EL (cell line): ENCODE measurements at places on chromosomes 5 and 9.

GRCh38 chr9:21996438-21996837, 1.8 kb downstream of the CDKN2B-AS1 start:
- no peak for DNase-seq

- no peak for DNase-seq
Measured at GRCh38 chr5:61333954-61334867, 2.2 kb downstream of the ZSWIM6 start.

DNA sequence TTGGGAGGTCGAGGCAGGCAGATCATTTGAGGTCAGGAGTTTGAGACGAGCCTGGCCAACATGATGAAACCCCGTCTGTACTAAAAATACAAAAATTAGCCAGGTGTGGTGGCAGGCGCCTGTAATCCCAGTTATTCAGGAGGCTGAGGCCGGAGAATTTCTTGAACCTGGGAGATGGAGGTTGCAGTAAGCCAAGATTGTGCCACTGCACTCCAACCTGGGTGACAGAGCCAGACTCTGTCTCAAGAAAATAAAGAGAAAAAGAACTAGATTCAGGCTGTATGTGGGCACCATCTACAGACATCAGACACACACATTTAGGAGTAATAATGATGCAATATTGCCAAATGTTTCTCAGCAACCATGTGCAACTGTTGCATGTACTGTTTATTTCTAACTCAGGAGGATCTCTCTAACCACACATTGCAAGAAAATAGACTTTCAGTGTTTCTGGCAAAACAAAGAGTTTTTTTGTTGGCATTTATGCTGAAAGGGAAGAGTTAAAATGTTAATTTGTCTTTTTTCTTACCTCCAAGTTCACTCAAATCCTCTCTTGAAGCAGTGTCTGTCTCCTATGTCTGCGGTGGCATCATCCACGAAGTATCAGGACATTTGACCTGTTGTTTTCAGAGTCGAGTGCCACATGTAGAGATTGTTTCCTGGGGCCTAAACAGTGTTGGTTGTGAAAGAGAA, 5.1 kb upstream of the ORM1 start:
- no peak for DNase-seq

DNA sequence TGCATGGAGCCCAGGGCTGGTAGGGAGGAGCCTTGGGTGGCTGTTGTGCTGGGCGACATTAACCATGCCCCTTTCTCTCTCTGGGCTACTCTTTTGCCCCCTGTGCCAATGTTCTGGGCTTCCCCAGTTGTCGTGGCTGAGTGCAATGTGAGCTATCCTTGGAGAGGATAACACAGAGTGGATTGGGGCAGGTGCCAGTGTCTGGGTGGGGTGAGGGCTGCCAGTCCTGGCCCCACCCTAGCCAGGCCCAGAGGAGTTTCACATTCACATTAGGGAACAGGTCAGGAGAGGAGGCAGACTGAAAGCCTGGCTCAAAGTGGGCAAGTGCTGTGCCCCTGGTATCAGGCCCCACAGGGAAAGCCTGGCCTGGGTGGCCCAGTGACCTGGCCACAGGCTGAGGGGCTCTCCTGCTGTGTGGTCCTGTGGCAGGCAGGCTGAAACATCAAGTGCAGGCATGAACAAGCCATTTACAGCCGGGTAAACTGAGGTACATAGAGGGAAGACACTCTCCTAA, 7.5 kb upstream of the NDST1 start:
- DNase-seq = no peak

- peak; percentile 17 for DNase-seq
Measured at GRCh38 chr5:175460126-175460525, 16.1 kb upstream of the DRD1 start.

DNA sequence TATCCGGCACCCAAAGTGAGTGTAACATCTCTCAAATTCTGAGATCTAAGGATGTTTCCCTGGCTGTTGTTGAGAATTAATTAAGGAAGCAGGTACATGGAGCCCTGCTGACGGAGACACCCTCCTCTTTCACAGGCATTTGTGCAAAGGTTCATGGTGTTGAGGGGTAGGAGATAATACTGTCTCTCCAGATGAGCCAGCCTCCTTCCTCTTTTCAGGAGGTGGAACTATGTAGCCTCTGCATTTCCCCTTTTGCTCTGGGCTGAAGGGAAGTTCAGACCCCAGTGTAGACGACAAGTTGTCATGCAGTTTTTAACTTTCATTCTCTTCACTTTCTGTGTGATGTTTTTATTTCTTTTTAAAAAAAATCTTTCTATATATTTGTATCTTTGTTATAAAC, 107.5 kb downstream of the GALNT10 start:
- no peak for DNase-seq

DNA sequence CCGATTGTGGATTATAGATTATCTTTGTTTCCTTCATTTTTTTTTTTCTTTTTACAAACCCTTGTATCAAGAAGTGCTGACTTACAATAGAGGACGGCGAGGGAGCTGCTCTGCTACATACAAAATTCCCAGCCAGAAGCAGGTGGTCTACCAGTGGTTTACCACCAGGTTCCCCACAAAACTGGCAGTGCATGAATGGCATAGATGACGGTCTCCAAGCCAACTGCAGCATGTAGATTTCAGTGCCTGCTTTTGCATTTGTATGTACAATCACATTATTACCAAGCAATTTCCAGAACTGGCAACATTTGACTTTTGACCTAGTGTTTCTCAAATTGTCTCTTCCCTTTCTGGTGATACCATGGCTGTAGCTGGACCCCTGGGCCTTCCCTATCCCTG, 84.0 kb downstream of the ACER2 start:
- DNase-seq = no peak

DNA sequence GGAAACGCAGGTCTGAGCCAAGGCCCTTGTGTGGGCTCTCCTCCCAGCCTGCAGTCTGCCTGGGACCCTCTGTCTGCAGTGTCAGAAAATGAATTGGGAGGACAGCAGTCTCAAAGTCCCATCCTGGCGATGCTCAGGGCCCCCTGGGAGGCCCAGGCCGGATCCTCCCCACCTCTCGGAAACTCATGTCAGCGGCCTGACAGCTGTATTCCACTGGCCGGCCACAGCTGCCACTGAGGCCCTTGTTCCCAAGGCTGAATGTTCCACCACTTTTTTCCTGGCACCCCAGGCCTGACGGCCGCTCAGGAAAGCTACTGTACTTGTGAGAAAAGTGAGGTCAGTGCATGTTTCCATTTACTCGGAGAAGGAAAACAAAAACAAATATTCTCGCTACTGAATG, 180.0 kb downstream of the FGF18 start:
- DNase-seq = no peak

- no peak for DNase-seq
Measured at GRCh38 chr5:13941468-13941867, 3.0 kb downstream of the DNAH5 start.

DNA sequence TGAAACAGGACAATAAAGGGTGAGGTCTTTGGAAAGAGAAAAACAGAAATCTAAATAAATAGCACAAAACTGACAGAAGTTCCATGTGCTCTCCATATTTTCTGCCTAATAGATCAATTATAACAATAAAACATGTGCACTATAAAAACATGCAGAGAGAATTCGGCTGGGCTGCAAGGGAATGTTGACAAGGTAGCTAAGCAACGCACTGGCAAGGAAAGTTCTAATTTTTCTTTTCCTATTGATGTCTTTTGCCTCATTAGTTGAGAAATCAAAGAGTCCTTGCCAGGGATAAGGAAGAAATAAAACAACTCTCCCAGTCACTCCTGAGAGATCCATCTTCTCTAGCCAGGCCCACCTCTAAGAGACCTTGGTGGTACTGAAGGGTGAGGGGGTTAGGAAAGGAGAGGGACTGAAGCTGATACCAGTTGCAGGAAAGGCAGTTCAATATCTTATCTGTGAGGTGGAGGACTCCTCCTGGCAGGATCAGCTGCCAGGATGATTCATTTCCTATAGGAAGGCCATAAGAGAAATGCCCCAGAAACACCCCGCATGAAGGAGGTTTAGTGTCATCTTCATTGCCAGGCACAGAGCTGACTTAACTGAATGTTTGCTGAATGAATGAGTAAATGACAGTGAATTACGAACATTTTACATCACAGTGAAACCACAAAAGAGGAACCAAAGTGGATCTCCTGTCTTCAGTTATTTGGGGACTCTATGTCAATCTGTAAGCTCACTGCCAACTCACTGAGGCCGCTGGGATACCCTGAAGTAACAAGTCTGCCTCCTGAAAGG, 63.7 kb upstream of the IFNK start:
- DNase-seq = peak; percentile 45

GRCh38 chr5:119304439-119305211, 51.2 kb upstream of the TNFAIP8 start:
- peak; percentile 39 for DNase-seq

DNA sequence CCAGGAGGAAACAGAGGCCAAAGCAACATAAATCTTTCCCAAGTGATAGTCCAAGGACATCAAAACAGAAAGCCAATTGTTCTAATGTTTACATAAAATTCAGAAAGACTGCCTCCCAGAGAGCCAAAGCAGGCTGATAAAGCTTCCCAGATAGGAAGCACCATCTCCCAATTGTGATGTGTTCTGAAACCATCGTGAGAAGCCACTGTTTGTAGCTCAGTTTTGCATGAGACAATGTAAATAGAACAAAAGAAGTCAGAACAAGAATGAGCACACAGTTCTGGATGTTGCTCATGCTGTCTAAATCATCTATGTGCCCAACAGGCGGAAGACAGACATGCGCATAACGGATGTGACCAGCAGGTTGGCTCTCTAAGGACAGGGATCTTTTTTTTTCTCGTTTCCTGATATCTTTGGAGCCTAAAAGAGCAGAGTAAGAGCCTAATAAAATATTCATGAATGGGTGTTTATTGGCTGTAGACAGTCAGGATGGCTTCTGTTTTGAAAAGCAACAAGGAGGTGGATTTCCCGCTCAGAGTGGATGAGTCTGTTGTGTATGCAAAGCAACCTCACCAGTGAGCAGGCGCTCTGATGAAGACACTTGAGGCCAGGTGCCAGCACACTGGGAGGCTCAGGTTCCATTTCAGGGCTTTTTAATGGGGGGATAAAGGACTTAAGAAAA, 113.6 kb downstream of the GNA14 start:
- DNase-seq = no peak

- no peak for DNase-seq
Measured at GRCh38 chr9:101860920-101861319, 122.5 kb upstream of the GRIN3A start.

DNA sequence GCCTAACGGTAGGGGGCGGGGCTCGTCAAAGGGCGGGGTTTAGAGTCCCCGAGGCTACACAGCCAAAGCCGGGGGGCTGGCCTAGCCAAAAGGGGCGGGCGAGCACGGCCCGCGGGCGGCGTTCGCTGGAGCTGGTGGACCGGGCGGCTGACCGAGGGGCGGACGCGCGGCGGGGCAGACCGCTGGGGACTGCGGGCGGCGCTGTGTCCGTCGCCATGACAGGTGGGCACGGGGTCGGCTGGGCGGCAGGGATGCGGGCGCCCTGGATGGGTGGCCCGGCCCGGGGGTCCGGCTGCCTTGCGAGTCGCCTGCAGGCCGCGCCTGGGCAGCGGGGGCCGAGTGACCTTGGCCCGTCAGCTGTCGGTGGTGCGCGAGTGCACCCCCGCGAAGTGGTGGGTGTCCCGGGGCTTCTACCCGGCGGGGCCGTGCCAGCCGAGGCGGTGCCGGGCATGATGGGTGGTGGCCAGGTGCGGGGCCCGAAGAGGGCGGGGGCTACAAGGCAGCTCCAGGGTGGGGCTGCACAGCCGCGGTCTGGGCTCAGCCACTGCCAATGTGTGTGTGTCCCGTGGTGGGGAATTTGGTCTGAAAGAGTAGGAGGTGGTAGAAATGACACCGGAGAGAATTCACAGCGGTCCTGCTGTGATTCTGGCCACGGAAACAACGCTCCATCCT, at the start of gene CARD19:
Gene CARD19 (plus strand): TSS at position 87 of the 672 bp plus-strand sequence. CDS start 129 bp downstream, at position 216.
- DNase-seq = peak; percentile 33

- no peak for DNase-seq
Measured at GRCh38 chr9:18138656-18139055, 335.3 kb upstream of the ADAMTSL1 start.

- peak; percentile 48 for DNase-seq
Measured at GRCh38 chr5:113047234-113047633, 70.6 kb downstream of the DCP2 start.
